ENCODE measurements at places on chromosomes 12 and 14.

DNA sequence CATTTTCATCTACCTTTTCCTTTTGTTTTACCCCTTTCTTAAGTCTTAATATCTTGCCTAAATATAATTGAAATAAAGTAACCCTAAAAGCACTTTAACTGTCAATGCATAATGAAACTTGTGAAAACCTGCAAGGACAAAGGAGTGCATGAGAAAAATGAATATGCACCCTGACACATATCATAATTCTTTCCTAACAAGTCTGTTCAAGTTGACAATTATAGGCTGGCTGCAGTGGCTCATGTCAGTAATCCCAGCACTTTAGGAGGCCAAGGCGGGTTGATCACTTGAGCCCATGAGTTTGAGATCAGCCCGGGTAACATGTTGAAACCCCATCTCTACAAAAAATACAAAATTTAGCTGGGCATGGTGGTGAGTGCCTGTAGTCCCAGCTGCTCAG is 65.4 kb downstream of the FGD6 start:
- DNase-seq: no peak

- DNase-seq: no peak
These were observed 37.6 kb downstream of the CEP83 start for GRCh38 chr12:94421868-94422740.

GRCh38 chr12:132847363-132848356 is 19.0 kb upstream of the GOLGA3 start:
- DNase-seq: no peak

GRCh38 chr12:102740141-102740955 is 176.7 kb downstream of the PAH start:
- peak; percentile 30 for DNase-seq

DNA sequence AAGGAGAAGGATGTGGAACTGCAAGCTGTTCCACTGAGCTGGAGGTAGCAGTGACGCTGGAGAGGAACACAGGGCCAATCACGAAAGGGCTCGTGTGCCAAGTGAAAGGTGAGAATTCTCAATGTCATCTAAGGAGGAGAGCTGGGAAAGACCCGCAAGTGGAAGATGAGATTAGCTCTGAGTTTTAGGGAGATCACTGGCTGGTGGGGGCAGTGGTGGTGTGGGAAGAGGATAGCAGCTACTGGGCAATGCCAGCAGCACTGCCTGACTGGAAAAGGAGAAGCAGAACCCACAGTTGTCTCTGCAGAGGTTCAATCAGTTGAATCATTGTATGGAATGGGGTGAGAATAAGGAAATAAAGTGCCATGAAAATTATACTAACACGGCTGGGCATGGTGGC is 27.8 kb downstream of the SLC25A47 start:
- no peak for DNase-seq

DNA sequence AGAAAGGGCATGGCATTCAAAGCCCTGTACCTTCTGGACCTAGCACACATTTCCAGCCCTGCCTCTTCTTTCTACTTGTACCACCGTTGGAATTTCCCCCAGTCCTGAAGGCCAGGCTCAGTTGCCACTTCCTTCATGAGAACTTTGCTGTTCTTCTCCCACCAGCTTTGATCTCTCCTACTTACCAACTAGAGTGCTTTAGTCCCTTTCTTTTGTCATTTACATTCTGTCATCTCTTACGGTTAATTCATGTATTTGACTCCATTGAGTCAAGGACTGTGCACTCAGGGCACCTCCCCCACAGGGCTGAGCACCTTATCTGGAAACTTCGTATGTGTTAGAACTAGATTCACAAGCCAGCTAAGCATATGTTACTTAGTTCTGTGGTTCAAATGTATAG is 26.3 kb downstream of the BICDL1 start:
- no peak for DNase-seq

GRCh38 chr12:54420766-54421144 is 1.7 kb upstream of the ITGA5 start:
- DNase-seq: no peak

GRCh38 chr14:64061115-64061514 is 208.3 kb downstream of the SYNE2 start:
- DNase-seq: no peak

- DNase-seq: no peak
These were observed 20.1 kb upstream of the CERS5 start for GRCh38 chr12:50187084-50187900.

GRCh38 chr12:95182868-95183415 is 34.3 kb downstream of the FGD6 start:
- peak; percentile 60 for DNase-seq

GRCh38 chr14:100674897-100675619 is 51.6 kb upstream of the DLK1 start:
- DNase-seq: no peak

GRCh38 chr12:45705404-45705803 is 24.1 kb upstream of the ARID2 start:
- DNase-seq: no peak

DNA sequence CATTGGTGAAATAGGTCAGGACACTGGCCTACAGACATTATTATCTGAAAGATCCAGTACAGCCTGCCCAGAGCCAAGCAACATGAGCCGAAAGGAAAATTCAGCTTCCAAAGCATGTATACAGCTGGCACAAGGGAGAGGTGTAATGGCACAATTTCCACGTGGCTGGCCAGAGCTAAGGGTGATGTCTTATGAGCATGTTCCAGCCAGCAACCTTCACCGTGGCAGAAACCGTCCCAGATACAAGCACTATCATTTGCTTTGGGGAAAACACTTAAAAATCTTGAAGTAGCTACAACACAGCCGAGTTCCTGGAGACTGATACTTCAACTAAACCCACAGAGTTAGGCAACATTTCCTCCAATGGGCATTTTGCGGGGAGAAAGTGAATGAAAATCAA is 44.5 kb downstream of the CORO1C start:
- no peak for DNase-seq

- DNase-seq: no peak
These were observed 8.1 kb downstream of the GAPDH start for GRCh38 chr12:6542209-6543009.

GRCh38 chr12:132066345-132066685 is 77.8 kb downstream of the DDX51 start:
- no peak for DNase-seq

DNA sequence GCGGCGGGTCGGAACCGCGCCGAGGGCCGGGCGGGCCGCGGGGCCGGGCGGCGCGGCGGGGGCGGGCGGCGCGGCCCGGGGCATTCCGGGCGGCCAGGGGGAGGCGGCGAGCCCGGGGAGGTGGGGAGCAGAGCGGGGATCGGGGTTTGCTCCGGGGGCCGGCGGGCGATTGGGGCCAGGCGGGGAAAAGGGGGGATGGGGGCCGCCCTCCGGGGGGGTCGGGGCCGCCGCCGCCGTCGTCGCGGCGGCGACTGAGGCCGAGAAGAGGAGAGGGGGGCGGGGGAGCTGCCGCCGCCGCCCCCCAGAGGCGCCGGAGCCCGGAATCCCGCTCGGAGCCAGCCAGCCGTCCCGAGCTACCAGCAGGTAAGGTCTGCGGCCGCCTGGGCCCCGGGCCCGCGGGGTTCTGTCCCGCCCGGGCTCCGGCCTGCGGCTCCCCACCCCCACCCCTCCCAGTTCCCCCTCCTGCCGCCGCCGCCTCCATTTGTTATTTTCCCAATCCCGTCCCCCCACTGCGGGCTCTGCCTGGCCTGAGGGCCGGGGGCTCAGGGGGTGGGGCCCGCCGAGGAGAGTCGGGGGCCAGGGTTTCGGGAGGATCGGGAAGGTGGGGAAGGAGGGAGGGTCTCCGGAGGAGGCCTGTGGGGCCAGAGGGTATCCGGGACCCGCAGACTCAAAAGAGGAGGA is 403 bp downstream of the ATN1 start:
- DNase-seq: no peak

- no peak for DNase-seq
These were observed 26.0 kb downstream of the MYBPC1 start for GRCh38 chr12:101620762-101621133.

DNA sequence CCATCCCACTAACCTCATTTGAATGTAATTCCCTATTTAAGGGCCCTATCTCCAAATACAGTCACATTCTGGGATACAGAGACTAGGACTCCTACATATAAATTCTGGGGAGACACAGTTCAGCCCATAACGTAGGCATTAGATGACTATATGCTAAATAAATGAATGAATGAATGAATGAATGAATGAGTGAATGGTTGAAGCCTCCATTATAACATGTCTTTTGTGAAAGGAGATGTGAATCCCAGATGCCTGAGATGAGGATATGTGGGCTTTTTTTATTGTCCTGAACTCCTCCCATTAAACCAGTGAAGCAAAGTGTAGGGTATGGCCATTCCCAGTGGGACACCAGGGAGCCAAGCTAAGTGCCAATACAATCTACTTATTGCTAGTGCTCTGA is 20.5 kb upstream of the TMEM233 start:
- DNase-seq: no peak

- no peak for DNase-seq
These were observed 86.2 kb downstream of the RIN3 start for GRCh38 chr14:92599811-92600210.

DNA sequence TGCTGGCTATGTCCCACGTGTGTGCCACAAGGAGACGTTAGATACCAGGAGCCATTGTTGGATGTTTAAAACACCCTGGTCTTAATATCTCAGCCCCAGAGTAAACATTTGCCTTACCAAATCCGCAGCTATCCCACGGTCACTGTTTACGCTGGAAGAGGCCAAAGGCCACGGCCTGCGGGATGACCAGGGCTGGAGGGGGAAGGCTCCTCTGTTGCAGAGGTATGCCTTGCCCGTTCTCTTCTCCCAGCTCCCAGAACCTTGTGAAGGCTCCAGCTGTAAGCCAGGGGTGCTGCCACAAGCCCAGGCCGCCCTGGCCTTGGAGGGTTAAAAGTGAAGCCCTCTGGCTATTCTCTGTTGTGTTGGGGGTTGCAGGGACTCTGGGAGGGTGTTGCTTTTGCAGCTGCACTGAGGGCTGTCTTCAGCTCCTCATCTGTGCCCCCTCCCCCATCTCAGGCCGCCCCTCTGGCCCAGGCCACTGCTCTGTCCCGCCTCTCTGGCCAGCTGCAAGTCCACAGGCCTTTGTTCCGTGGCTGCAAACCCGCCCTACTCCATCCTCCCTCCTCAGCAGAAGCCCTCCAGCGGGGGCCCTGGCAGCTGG is 2.5 kb downstream of the PLEKHG3 start:
- no peak for DNase-seq

DNA sequence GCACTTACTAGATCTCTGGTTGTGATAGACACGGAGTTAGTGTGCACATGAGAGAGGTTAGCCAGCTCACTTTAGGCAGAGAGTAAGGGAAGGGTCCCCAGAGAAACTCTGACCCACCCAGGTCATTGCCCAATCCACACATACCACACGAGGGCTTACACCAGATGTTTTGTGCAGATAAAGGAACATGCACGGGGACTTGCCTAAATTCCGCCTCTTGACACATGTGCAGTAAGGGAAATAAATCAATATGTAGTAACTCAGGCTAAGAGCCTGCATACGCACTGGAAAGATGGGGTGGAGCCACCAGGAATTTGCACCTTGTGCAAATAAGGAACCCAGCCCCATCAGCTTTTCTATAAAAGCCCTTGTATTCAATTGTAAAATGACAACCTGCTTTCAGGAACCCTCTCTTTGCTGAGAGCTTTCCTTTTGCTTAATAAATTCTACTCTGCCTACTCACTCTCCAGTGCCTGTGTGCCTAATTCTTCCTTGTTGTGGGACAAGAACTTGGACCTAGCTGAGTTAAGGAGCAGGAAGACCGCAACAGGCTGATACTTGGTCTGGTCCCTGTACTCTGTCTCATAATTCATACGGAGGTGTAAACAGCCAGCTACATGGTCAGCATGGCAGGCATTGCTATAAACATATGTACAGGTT is 120.2 kb downstream of the EMP1 start:
- no peak for DNase-seq

GRCh38 chr12:89194683-89195082 is 157.6 kb downstream of the DUSP6 start:
- no peak for DNase-seq

GRCh38 chr14:65689070-65689469 is 276.5 kb downstream of the FUT8 start:
- no peak for DNase-seq

Measured in RKO (cell line).